ENCODE measurements at places on chromosomes 4 and X.

DNA sequence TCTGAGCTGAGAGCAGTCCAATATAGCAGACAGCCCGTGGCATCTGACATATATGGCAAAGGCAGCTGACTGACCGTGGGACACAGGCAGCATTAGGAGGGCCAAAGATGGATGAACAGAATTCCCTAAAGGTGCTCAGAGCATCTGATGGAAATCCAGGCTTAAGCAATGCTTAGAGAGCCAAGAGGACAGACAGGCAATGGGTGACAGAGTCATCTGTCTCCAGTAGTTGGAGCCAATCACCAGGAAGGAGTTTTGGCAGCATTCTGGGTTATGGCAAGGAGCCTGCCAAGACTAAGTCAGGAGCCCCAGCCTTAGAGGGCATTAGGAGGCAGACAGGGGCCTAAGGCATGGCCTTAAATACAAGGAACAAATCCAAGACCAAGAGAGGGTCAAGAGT is 153.3 kb upstream of the USP9X start:
- no peak for DNase-seq

DNA sequence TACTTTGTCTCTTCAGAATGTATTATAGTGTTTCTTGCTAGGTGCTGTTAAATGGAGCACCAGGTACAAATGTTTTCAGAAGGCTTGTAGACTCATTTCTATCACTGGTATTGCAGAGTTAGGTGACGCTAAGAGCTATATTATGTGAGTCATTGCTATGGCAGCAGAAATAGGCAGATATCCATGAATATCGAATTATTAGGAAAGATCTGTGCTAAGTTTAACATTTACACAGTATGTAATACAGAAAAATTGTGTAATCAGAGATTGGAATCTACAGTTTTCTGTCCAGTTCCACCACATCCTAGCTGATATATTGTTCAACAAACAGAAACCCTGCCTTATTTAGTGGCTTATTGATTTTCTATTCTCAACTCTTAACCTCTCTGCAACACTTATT is 1025.5 kb downstream of the STIM2 start:
- no peak for DNase-seq

- DNase-seq, result peak; percentile 65
Measured at GRCh38 chrX:123884809-123885408, 25.1 kb downstream of the XIAP start.

DNA sequence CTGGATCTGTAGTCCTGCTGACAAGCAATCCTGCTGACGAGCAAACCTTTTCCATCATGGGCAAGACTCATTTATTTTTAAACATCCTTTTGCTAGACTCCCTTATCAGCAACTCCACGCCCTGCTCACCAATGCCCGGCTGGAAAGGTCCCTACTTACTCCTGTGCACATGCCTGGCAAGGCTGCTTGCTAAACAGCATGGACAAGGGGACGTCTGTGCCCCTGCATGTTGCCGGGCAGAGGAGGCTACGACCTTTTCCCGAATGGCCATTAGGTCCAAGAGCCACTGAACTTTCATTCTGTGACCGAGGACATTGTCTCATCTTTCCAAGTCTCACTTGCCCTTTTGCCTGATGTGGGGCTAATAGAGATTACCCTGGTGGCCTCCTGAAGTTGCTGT is 98.6 kb downstream of the MGST2 start:
- DNase-seq, result no peak

- DNase-seq, result no peak
Measured at GRCh38 chrX:32293962-32294700, 917.2 kb downstream of the DMD start.

DNA sequence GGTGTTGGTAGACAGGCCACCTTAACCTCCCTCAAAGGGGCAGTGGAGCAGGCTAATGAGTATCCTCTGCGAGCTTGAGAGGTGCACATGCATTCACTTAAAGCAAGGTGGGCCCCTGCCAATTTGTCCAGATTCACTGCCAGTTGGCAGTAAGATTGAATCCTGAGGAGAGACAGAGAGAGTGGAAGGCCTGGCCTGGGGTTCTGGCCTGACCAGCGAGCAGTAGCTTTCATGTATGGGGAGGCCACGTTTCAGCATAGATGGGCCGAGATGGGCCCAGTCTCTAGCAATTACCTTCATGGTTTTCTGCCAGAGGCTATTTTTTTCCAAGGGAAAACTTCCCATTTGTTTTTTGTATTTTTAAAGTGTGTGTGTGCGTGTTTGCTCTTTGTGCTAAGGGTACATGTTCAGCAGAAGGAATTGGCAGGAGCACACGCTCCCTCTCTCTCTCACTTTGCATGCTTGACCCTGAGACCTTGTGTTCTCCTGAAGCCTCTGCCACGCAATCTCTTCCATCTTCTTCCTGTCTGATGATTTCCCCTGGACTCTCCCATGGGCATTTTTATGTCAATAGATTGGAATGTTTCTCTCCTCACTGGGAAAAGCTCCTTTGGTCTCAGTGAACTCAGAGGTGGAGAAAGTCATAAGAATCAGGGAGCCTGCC is 215.8 kb upstream of the SFRP2 start:
- DNase-seq, result no peak

DNA sequence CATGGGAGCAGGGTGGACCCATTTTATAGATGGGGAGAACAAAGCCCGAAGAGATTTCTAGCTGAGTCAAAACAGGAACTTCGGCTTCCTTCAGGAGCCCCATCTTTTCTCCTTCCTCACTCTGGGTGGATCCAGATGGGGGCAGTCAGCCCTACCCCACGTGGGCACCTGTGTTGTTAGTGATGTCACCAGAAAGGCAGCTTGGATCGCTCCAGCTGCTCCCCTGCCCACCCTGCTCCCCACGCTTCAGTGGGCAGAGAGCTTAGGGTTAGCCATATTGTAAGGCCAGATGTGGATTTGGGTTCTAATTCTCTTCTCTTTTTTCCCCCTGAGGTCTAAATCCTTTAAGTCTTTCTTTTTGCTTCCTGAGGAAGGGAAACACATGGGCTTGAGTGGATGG is 132.3 kb upstream of the PJA1 start:
- DNase-seq, result no peak

GRCh38 chrX:101108284-101108683 is 10.3 kb downstream of the CENPI start:
- DNase-seq, result no peak

- peak; percentile 84 for DNase-seq
Measured at GRCh38 chr4:986879-987623, at the start of gene IDUA. IDUA (plus strand) TSS chr4:987044; CDS start chr4:987085, 41 bp downstream.

- DNase-seq, result no peak
Measured at GRCh38 chr4:13126976-13127910, 356.9 kb downstream of the RAB28 start.

DNA sequence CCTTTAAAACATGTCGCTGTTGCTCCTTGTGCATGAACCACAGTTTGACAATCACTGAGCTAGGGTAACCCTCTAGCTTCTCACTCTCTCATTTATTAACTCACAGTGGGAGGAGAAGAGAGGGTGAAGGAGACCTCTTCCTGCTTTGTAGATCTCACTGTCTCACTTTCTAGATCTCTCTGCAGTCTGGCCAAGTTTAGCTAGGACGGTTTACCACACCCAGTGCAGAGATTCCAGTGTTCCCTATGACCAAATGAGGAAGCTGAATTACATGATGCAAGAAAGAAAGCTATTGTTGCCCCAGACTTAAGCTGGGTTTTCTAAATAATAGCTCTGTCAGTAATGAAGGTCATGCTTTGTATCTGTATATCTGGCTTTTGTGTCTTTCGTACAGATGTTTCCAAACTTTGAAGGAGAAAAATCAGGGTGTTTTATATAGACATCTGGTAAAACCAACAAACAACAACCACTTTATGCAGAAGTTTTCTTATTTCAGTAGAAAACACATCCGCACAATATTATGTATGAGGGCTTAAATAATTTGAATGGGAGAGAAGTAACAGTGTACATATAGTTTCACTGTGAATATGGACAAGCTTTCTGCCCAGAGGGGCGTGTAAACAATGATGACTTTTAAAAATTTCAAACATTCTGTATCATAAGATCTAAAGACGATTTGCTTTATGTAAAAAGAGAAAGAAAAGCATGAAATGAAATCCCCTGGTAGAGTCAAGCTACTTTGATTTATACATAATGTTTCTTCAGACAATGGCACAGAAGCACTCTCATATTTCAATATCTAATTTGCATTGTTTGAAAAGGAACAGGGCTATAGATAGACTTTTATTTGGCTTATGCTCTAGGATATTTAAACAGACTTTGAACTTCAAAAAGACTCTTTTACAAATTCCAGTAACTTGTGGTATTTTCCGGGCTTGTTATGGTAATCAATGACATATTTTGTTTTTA is 582.3 kb downstream of the FSTL5 start:
- DNase-seq, result peak; percentile 30

GRCh38 chrX:74132280-74132679 is 171.7 kb upstream of the ZCCHC13 start:
- DNase-seq, result no peak
